ENCODE measurements at places on chromosomes 5 and 9.

- no peak for DNase-seq
Observed at GRCh38 chr5:76852772-76853171, 3.0 kb downstream of the S100Z start.

- no peak for DNase-seq
Observed at GRCh38 chr5:42676362-42676761, 80.3 kb upstream of the CCDC152 start.

GRCh38 chr5:5341531-5342292 is 80.8 kb upstream of the ICE1 start:
- no peak for DNase-seq

GRCh38 chr5:53327811-53328334 is 152.6 kb upstream of the FST start:
- no peak for DNase-seq

- DNase-seq = no peak
Observed at GRCh38 chr5:113179156-113179555, 202.6 kb downstream of the DCP2 start.

DNA sequence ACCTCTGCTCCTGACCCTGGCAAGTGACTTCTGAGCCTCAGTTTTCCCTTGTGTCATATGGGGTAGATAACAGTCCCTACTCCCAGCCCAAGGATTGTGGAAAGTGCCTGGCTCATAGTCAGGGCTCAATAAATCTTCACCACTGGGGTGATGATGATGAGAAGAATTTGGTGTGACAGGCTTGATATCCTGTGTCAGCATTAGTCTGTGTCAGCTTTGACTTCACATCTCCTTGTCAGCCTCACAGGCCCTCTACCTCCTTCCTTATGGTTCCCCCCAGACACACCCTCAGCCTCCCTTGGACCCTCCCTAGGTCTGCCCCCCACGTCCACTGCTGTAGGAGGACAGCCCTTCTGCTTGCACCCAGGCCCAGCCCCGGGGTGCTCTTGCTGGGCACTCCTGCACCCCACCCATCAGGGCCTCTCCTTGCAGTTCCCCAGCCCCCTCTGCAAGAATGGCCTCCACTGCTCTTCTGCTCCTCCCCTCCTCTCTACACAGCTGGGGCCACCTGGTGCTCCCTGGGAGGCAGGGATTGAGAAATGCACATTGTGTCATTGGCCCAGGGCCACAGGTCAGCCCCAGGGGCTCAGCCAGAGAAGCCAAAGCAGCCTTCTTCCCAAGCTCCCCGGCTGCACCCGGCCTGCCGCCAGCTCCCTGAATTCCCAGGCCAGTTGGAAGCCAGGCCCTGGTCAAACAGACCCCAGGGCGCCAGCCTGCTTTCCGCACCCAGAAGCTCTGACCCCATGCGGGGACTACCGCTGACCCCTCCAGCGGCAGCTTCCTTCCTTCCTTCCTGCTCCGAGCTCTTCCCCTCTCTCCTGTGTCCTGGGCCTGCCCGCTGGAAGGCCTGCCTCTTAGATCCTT is 7.7 kb downstream of the FGFR4 start:
- DNase-seq = peak; percentile 50

DNA sequence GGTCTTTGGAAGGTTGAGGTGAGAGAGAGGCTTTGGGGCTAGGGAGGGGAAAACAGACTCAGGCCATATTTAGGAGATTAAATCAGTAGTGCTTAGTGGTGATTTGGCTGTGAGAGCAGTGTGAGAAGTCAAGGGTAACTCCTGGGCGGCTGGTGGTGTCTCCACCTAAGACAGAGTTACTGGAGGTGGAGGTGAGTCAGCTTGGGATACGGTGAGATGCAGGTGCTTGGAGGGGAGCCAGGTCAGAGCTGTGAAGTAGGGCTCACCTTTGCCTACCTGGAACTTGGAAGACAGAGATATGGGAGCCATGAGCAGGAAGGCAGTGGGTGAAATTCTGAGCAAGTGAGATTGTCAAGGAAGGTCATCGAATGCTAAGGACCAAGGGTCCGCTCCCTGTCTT is 24.5 kb downstream of the RGS3 start:
- no peak for DNase-seq

- no peak for DNase-seq
Observed at GRCh38 chr5:85709728-85710127, 908.0 kb upstream of the COX7C start.

GRCh38 chr5:171432583-171433351 is 13.3 kb downstream of the FGF18 start:
- DNase-seq = no peak

DNA sequence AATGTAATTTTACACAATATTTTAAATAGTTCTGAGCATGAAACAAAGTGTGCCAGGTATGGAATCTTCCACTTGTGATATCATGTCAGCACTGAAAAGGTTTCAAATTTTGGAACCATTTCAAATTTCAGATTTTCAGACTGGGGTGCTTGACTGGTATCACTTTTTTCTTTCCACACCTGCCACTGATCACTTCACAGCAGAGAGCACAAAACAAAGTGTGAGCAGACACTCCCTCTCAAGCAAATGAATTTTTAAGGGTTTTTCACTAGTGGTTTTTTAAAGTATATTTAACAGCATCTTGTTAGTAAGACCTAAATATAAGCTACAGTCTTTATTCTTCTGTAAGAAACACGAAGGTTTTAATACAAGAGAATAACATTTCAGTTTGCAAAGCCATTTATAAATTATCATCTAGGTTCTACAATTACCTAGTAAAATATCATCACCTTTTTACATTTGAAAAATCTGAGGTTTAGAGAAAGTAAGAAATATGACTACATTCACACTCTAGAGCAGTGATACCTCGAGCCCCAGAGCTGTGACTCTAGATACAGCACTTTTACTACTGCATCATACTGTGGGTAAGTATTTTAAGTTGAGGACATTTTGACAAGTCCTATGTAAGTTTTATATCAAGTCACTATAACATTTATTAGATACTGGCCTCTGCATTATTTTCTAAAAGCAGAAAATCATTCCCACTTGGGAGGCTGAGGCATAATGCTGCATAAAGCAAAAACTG is 14.6 kb downstream of the GOLPH3 start:
- no peak for DNase-seq

DNA sequence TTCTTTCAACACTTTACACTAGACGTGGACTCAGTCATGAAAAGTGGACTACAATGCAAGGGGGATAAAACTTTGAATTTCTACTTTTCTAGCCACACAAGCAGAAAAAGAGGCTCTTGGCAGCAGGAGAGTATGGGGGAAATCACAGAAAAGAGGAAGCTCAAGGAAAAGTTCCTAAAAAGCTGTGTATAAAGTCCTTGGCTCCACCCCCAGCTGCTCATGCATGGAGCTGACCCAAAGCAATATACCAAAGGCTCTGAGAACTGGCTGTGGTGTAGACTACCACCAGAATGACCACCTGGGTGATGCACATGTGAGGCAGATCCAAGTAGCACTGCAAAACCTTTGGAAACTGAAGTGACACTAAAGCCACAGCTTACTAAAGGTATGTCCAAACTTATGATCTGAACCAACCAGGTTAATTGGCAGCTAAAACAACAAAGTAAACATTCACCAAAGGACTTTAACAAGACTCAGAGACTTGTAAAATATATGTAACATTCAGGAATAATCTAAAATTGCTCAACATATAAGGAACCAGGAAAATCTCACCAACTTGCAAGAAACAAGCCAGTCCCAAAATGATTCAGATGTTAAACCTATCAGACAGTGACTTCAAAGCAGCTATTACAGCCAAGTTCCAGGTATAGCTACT is 55.5 kb upstream of the RASGRF2 start:
- no peak for DNase-seq

DNA sequence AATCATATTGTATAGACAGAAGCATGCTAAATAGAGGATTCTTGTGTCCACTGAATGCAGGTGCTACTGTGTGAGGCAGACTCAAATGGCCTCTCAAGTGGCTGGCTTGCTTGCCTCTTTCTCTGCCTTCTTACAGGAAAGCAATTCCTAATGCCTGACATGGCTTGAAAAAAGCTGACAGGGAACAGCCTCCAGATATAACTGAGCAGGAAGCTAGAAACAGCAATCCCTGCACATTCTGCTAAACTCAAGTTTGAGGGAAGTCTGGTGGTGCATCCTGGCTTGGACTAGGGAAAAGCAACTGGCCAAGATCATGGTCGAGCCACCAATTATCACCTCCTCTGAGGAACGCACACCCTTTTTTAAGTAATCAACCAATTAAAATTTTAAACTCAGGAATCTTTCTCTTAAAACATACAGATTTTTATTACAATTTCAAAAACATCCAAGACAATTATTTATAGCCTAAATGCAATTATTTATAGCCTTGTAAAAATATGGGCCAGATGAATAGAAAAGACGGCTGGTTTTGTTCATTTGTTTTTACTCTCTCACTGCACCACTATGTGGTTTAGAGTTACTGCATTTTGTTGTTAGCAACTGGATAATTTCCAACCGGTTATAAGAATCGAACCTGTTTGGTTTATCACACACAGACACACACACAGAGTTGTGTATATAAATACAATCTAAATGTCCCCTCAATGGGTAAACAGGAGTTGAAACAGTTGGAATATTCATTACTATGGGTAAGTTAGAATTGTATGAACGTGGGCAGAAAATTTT is 290.9 kb upstream of the ANKRD55 start:
- no peak for DNase-seq

DNA sequence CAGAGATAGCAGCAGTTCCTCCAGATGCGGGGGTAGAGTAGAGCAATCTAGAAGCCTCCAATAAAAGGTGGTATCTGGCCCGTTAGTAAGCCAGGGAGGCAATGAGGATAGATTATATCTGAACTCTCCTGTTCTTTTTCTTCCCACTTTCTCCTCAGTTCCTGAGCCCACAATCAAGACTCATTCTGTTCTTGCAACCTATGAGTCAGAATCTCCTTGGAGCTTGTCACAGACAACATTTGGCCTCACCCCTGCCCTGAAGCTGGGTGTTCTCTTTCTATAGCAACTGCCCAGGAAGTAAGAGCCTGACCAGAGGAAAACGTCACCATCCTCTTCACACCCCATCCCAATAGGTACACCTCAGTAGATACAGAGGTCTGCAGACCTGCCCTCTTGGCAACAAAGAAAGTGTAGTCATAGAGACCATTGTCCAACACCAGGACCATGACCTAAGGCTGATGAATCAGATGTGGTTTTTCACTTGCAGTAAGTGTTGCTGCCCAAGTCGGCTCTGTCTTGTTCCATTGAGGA is 76.3 kb upstream of the PCA3 start:
- peak; percentile 88 for DNase-seq

GRCh38 chr5:36304095-36304805 is 2.5 kb upstream of the RANBP3L start:
- DNase-seq = no peak

- DNase-seq = no peak
Observed at GRCh38 chr5:125463466-125464092, 717.1 kb upstream of the ZNF608 start.

- DNase-seq = no peak
Observed at GRCh38 chr9:71250581-71250980, 129.2 kb upstream of the TRPM3 start.

GRCh38 chr5:158390577-158390976 is 531.6 kb upstream of the CLINT1 start:
- DNase-seq = no peak

DNA sequence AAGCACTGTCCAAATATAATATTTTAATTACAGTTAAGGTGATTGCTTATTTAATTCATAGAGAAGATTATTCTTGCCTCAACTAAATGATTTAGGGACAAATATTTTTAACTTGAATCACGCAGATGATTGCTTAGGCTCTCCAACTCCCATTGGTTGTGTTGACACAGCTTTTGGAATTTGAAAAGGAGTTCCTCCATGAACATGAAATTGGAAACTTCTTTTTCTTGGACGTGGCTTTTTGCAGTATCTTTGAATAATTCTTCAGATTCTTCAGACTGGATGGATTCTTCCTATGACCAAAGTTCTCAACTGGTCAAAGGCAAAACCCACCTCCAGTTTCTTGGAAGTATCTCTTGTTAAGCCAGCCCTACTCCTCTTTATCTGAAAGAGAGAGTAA is 456.4 kb upstream of the KLF4 start:
- DNase-seq = no peak

- DNase-seq = peak; percentile 92
Observed at GRCh38 chr9:136551401-136552116, 5.7 kb upstream of the NOTCH1 start.

DNA sequence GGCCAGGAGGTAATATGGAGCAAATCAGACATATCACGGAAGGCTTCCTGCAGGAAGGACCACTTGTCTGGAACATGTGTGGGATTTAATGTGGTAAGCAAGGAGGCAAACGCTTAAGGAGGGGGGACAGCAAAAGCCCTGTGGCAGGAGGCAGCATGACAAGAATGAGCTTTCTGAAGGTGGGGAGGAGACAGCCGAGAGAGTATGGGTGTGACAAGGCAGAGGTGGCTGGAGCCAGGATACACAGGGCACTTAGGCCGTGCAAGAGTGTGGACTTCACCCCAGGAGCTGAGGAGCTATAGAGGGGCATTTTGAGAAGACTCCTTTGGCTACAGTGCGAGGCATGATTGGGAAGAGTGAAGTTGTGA is 14.4 kb upstream of the S1PR3 start:
- no peak for DNase-seq

GRCh38 chr5:17723876-17724275 is 89.6 kb downstream of the TAF11L14 start:
- no peak for DNase-seq

- peak; percentile 45 for DNase-seq
Observed at GRCh38 chr9:137757613-137758029, 120.0 kb upstream of the CACNA1B start.

DNA sequence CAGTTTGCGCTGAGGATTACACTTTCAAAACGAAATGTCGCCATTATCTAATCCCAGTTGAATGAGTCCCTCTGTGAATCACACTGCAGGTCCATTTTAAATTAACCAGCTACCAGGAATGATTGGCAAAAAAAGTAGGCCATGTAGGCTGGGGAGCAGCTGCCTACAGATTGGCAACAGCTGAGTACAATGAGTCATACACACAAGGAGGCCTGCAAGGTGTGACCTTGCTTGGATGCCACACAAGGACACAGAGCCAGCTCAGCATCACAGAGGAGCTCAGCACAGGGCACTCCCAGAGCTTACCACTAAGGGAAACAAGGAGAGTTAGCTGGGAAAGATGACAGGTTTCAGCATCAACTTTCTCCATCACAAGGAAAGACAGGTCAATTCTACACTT is 12.9 kb downstream of the HAVCR1 start:
- no peak for DNase-seq

- no peak for DNase-seq
Observed at GRCh38 chr5:171120986-171121622, 187.9 kb upstream of the TLX3 start.

GRCh38 chr5:143217804-143218160 is 185.7 kb downstream of the NR3C1 start:
- DNase-seq = no peak

GRCh38 chr9:121353241-121354061 is 16.6 kb downstream of the STOM start:
- no peak for DNase-seq

DNA sequence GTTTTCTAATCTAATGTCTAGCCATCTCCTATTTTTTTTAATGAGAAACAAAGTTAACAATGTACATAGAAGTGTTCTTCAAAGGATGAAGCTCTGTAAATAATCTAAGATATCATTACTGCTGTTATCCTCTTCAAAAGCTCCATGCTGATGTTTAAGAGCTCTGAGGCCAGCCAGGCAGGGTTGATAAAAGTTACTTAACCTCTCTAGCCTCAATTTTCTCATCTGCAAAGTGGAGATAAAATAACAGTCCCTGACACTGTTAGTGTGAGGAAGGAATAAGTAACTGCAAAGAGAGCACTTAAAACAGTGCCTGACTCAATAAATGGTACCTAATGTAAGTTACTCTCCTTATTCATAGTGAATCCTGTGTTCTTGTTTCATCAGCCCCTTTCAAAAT is 60.1 kb downstream of the LHFPL2 start:
- DNase-seq = no peak

- DNase-seq = no peak
Observed at GRCh38 chr5:138700581-138701362, 52.5 kb upstream of the CTNNA1 start.

Data from AG08395 (cell line).